GM06990 (cell line): ENCODE measurements at places on chromosomes 5 and 9.

DNA sequence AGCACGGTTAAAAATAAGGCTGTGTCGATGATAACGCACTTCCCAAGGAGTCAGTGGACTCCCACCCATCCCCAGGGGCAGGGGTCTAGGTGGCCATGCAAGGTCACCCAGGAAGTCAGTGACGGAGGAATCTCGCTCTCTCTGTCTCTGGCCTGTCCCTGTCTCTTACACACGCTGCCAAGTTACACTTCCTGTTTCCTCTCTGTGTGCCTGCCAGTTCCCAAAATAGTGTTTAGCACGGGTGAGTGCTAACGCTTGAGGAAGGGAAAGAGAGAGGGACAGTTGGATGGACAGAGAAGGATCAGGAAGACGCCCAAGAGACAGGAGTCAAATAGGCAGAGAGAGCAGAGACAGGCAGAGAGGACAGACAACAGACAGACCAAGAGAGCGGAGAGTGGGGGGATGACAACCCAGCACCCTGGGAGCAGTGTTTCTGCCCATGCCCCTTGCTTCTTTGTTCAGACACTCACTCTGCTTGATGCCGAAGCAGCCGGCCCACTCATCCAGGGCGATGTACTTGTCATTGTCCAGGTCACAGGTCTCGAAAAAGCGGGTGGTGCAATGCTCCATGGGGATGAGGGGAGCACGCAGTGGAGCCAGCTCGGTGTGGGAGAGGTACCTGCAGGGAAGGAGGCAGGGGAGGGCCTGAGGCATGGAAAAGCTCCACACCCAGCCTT is 23.0 kb downstream of the SPARC start:
- peak; percentile 55 for DNase-seq

- DNase-seq: no peak
Observed at GRCh38 chr5:8700222-8700621, 831.3 kb downstream of the MTRR start.

GRCh38 chr5:65098393-65098792 is 329.7 kb downstream of the CWC27 start:
- DNase-seq: no peak

GRCh38 chr5:87686975-87687374 is 274.2 kb upstream of the CCNH start:
- DNase-seq: peak; percentile 3

DNA sequence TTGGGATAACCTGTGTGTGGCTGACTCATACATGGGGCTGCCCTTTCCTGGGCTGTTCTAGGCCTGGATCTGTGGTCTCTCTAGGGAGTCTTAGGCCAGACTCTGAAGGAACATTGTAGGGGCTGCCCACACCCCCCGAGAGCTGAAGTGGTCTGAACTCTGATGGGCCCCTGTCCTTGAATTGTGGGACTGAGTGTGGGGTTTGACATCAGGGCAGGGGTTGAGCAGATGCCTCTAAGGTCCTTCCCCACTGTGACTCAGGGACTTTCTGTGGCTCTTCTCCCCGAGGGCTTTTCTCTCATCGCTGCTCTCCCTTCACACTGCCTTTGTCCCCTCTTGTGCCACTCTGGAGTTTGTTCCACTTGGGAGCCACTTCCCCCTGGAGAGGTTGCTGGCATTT is 215.0 kb downstream of the MELK start:
- DNase-seq: no peak

DNA sequence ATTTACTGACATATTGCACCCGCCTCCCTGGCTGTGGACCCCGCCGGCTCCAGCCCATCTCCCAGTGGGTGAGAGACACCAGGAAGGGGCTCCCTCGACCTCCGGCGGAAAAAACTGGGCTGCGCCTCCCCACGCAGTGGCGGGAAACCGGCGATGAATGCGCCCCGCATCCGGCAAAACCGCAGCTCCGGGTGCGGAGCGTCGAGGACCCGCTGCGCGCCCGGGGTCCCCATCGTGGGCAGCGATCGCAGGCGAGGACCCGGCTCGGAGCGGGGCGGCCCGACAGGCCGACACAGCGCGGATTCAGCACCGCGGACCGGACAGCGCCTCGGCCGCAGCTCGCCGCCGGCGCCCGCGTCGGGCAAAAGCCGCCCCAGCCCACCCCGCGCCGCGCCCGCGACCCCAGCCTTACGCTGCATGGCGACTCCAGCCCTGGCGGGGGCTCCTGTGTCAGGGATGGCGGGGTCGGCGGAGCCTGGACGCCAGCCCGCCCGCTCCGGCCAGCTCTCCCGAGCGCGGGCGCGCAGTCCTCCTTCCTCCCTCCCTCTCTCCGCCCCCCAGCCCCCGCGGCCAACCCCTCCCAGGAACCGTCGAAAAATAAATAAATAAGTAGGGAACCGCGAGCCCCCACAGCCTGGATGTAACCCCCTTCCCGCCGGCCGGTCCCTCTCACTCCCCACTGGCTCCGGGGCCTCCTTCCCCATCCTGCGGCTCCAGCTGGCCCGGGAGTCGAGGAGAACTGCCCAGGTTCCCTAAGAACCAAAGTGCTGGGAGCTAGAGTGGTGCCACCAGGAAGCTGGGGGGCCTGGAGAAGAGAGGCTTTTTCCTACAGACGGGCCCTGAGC is 3.1 kb downstream of the LHX3 start:
- DNase-seq: no peak

DNA sequence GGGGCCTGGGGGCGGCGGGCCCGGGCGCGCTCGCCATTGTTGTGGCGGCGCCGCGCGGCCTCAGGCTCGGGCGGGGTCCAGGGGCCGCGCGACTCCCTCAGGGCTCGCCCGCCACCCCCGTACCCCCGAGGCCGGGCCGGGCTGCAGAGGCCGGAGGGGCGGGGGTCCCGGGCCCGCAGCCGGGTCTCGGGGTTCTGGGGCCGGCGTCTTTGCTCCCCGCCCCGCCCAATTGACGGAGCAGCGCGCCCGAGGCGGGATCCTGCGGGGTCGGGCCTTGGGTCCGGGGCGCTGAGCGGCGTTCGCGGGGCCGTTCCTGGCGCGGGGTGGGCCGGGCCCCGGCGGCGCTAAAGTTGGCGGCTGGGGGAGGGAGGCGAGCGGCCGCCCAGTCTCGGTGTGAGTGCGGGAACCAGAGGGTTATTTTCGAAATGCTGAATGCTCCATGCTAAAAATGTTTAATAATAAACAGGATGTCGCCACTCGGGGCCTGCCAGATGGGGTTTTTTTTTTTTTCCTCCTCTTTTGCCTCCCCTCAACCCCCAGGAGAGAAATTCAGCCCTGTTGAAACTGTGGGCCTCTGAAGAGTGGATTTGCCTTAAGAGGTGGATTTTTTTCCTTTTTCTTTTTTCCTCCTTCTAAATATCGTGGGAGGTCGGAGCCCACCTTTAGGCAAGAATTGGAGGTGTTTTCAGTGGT is 724 bp downstream of the PRRC2B start:
- DNase-seq: peak; percentile 69

GRCh38 chr9:549455-549997 is 292.0 kb upstream of the DMRT1 start:
- no peak for DNase-seq

GRCh38 chr5:65828022-65828896 is 98.1 kb upstream of the ERBIN start:
- no peak for DNase-seq

GRCh38 chr5:22852807-22853660 is at the start of gene CDH12:
TSS of gene CDH12 (minus strand) at chr5:22853344.
- DNase-seq: no peak

DNA sequence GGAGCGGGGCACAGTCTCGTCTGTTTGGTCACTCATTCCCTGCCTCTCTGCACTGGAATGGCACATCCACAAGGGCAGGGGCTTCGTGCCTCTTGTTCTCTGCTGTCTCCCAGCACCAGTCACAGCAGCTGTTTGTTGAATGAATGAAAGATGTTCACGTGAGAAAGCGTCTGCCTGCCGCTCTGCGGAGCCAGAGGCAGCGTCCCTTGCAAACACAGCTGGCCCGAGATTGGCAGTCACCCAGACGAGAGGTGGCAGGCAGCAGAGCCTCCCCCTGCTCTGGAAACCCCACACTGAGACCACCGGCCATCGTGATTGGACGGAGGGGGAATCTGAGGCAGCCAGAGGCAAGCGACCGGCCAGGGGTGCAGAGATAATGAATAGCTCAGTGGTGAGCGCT is 6.0 kb upstream of the FAM163B start:
- DNase-seq: no peak
